ENCODE measurements at places on chromosomes 12 and 14.

- no peak for DNase-seq
Measured at GRCh38 chr14:22387776-22388241, 201.2 kb downstream of the DAD1 start.

DNA sequence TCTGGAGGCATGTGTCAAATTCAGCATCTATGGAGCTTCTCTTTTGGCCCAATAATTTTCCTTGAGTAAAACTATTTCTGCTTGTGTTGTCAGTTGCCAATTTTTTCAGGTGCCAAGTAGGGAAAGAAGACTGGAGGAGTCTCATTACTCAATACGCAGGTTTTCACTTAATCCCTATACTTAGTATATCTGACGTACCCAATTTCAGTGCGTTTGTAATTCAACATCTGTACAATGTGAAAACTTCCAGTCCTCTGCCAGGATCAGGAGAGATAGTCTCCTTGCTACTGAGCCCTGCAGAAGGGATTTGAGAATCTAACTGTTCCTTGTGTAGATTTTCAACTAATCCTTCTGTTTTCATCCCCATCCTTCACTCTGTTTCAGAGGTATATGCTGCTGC lies 5.7 kb upstream of the PAWR start:
- DNase-seq, result no peak

DNA sequence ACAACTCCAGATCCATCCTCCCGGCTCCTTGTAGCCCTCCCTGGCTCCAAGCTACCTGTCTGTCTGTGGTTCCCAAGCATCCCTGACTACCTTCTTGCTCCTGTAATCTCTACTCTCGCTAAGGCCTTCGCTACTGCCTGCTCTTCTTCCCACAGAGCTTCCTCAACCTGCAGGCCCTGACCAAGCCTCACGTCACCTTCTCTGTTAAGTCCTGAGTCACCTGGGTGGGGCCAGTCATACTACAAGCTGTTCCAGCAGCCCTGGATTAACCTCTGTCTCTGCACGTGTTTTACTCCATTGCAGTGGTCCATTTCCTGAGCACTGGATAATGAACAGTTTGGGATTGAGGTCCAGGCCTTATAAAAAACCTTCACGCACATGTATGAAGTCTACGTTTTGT lies 770.7 kb downstream of the BCL11B start:
- no peak for DNase-seq

DNA sequence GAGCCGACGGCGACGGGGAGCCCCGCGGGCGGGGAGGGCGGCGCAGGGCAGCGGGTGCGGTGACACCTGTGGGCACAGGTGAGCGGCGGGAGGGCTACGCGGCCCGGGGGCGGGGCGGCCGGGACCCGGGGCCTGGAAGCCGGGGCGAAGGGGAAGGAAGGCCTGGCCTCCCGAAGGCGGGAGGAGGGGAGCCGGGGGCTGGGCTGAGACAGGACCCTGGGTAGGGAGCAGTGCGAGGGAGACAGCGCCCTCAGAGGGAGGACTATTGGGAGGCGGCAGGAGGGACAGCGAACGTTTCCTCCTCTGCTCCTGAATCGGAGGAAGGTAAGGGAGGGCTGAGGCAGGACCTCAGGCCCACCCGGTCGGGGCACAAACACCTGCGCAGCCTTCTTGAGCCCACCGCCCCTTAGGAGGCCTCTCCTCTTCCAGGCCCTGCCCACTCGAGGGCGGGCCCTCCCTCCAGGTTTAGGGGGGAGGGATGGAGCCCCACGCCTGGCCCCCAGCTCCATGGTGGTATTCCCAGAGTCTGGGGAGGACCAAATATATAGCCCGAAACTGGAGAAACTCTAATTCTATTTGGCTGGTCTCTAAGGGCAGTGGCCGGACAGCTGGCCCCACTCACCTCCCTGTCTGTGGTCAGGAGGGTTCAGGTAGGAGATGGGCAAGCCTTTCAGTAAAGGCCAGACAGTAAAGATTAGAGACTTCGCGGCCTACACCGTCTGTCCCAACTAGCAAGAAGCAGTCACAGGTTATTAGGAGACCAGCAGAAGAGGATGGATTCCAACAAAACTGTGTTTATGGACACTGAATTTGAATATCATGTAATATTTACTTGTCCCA lies 509 bp downstream of the PLEKHG6 start:
- DNase-seq, result no peak

GRCh38 chr12:47414511-47414910 lies 291.3 kb downstream of the RPAP3 start:
- no peak for DNase-seq

GRCh38 chr12:96211988-96212387 lies 17.8 kb downstream of the ELK3 start:
- no peak for DNase-seq

DNA sequence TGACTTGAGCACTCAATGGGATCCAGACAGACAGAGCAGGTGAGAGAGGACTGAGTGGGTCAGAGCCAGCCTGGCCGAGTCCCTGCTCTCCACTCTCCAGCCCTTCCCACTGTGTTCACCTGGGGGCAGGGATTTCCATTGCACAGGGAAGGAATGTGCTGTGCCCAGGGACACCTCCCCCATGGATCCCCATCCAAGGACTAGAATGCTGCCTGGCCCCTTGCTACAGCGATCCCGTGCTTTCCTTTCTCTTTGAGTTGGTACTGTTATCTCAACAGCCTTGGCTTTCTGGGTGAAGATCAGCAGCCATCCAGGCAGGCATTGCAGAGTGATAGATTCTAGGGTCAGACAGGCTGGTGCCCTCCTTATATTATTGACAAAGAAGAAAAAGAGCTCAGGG lies 60.3 kb upstream of the DLK1 start:
- DNase-seq, result no peak

GRCh38 chr12:92408072-92408900 lies 262.6 kb upstream of the BTG1 start:
- no peak for DNase-seq

GRCh38 chr14:104805941-104806624 lies 5.2 kb downstream of the ZBTB42 start:
- DNase-seq, result no peak

DNA sequence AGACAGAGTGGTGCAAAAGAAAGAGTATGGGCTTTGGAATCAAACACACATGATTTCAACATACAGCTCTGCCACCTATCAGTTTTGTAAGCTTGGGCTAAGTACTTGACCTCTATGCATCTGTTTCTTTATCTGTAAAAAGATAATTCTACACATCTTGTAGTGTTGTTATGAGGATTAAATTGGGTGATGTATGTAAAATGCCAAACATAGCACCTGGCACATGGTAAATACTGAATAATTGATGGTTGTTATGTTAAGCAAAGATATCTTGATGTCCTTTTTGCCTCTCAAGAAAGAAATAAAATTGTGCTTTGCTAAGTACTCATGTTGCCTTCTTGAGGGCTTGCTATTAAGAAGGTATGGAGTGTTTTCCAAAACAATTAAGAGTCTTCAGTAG lies 2.3 kb upstream of the CSRP2 start:
- DNase-seq, result no peak
